ENCODE measurements at places on chromosomes 2 and 18.

DNA sequence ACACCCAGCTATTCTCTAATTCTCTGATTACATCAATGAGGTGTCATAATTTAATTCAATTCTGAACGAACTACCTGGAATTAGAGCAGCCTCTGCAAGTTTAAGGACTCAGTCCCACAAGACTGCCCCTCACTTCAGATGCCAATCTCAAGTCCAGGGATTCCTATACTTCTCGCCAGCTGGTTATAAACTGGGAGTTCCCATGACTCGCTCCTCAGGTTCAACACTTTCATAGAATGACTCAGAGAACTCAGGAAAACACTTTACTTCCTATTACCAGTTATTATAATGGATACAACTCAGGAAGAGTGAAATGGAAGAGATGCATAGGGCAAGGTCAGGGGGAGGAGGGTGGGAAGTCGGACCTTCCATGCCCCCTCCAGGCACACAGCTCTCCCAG, 112.3 kb upstream of the ATP5MC3 start:
- no peak for DNase-seq

- no peak for DNase-seq
Observed at GRCh38 chr2:42733852-42734251, 30.1 kb downstream of the OXER1 start.

DNA sequence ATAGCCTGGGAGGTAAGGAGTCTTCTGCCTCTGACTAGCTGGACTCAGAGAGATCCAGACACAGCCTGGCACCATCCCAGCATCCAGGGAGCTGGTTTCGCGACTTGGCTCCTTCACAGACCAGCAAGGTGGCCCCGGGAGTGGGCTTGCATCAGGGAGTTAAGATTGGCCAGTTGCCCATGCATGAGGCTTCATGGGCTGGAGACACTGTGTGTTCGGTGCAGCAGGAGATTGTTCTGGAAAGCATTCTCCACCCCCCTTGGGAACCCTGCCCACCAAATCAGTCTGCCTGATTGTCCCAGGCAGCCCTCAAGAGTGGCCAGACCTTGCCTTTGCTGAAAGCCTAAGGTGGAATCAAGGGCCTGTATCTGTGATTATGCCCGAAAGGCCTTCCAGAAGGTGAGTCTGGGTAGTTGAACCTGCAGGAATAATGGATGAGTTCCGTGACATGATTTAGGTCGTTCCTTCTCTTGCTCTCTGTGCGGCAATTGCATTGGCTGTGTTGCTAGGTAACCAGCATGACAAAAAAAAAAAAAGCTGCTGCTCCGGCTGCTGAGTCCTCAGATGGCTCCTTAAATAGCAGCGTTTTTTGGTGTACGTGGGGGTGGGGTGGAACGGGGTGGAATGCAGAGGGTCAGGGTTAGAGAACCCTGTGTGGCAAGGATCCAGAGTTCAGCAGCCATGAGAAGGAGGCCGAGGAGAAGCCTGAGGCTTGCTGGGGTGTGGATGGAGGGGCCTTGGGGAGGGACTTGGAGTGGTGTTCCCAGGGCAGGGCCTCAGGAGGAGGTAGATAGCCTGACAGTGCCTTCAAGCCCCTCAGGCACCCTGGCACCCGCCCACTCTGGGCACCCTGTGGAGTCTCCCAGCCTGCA, 93.0 kb upstream of the MCFD2 start:
- no peak for DNase-seq

GRCh38 chr18:71327850-71328249, 1039.0 kb downstream of the SOCS6 start:
- no peak for DNase-seq

All from T-helper 9 cell (primary cell).